ENCODE measurements at places on chromosomes 4 and X.

DNA sequence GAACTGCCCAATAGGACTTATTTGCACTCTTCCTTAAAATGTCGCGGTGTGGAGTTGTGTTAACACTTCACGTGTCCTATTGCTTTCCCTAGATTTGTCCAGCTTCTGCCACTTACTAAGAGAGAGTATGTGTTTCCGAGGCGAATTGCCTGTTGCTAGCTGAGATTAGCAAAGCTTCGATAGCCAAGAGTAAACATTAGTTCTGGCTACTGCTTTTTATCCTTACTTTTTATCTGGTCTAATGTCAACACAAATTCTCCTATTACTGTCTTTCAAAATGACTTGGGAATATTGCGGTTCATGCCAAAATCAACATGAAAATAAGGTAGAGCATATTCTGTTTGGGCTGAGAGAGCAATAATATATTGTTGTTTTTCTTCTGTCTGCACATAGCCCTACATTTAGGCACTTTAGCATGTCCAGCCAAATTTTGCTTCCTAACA, 90.4 kb upstream of the VEGFC start:
- no peak for DNase-seq

GRCh38 chr4:99966692-99967091, 16.6 kb upstream of the H2AZ1 start:
- DNase-seq: no peak

DNA sequence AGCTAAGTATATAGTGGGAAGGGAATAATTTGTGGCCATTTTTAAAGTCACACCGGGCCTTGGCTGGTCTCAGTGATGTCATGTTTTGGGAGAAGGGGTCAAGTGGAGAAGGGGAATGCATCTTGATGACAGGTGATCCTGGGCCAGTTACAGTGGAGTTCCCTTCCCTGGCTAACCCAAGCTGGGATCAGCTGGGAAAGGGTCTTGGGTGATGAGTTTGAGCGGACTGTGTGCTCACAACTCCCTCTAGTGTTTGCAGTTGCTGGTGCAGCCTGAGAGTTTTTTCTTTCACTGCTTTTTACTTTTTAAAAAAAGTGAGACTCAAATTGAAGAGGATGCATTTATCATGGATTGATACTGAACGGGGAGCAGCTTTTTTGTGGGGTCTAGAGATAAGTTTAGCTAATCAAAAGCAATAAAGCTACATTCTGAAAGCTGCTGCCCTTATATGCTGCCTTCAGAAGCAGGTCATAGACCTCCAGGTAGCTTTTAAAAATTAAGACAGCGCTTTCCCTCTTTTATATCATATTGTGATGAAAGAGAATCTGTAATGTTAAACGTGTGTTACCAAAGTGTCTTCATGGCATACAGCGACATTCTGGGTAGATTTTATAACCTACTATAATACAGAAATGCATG, 164.7 kb downstream of the DCLK2 start:
- DNase-seq: peak; percentile 17

GRCh38 chrX:153568451-153569011, 30.4 kb downstream of the CCNQ start:
- DNase-seq: no peak

- DNase-seq: no peak
Observed at GRCh38 chr4:153089742-153090141, 114.5 kb upstream of the TRIM2 start.

- DNase-seq: no peak
Observed at GRCh38 chr4:4762909-4763821, 96.3 kb upstream of the MSX1 start.

DNA sequence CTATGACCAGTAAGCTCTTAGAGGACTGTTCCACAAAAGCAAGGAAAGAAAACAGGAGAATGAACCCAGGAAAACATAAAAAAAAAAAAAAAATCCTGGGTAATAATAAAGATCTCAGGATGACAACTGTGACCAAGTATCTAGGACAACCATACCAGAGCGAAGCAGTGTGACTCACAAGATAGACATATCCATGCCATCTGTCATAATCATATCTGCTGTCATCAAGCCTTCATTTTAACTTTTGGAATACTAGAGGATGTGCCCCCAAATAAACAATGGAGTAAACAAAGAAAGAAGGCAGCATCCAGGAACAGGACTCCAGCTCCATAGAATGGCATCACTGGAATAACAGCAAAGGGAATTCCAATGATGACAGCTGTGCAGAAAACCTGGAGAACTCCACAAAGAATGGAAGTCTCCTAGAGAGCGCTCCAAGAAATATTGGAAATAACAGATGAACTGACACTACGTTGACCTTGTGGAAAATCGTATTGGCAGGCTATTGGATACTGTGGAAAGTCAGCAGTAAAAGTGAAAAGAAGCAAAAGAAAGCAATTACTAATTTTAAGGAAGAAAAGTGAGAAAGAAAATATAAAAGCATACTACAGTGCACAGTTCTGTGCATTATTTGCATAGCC, 35.3 kb downstream of the HPGDS start:
- DNase-seq: no peak

DNA sequence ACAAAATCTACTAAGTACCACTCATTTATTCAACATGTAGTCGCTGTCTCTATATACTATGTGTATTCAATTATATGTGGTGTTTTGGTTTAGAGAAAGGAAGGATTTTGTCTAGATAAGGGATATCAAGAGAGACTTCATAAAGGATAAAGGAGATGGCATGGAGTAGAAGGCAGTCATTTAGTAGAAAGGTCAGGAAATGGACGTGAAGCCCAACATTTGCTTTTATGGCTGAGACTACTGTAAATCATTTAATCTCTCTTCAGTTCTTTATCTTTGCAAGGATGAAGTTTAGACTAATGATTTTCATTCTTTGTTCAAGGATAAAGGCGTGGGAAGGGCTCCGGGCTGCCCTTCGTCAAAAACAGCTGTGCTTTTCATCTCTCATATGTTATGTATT, 25.2 kb downstream of the IL2 start:
- DNase-seq: no peak

- no peak for DNase-seq
Observed at GRCh38 chrX:24718771-24719170, 25.1 kb downstream of the POLA1 start.

GRCh38 chr4:152126238-152126637, 365.4 kb upstream of the GATB start:
- DNase-seq: no peak

DNA sequence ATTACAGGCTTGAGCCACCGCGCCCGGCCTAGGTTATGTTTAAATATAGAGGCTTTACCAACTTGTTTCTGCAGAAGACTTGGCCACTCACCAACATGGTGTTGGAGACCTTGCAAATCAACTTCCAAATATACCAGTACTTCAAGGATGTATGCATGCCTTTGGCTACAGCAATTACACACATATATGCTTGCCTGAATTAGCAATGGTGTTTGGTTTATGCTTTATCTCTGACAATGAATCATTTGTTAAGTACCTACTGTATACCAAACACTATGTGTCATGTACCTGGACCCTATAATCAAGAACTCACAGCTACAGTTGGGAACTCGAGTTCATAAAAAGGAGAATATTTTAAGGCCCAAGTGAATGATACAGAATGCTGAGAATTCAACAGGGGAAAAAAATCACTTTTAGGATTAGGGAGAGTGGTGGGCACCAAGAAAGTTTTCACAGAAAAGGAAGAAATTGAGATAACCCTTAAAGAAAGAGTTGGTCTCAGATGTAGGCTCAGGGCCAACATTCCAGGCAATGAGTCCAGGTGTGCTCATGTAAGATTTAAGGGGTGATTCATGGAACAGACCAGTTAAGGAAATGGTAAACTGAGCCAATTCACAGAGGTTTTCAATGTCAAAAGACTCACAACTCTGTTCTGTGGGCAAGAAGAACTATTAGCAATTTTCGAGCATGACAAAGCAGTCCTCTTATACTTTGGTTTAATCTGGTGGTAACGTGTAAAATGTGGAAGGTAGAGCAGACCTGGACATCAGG, 98.9 kb downstream of the BCOR start:
- no peak for DNase-seq

DNA sequence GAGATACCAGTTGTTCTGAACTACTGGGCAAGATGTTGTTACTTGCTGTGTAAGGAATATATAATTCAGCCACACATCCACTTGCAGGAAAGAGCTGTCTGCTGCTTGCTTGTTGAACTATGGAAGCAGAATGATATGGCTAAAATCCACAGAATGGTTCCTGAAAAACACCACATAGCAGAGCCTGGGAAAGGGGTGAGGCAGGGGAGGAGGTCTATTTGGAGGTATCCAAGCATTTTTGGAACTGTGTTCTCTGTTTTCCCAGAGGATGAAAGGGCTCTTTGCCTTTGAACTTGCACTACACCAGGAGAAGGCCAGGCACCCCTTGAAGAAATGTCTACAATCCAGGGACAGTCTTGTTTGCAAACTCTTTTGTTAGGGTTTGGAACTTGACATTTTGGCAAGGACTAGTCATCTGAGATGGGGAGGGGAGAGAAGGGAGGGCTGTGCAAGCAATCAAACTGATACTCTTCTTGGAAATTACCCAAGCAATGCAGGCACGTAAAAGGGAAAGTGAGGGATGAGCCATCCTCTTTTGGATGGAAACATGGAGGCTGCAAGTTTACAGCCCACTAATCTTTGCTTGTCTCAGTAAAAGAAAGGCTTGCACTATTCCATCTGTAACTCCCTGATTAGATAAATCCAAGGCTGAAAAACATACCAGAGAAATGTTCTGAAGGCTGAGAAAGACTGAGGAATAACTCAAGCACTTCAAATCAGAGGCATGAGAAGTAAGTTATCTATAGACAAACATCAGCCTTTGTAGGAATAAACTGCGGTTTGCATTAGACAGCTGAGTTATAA, 141.0 kb downstream of the TSPAN5 start:
- no peak for DNase-seq

DNA sequence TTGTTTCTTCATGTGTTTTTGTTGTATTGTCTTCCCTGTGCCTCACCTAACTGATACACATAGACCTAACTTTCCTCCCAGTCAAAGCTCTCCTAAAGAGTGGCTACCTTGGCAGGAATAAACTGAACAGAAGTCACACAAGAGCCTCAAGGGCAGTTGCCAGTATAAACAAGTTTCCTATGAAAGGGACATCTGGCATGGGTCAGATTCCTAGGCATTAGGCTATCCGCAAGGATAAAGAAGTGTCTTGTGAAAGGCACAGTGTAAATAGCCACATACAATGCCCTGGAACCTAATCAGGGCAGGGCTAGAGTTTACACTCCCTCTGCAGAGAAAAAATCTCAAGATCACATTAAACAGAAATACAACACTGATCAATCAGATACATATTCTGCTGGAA, 220.8 kb downstream of the SPANXN3 start:
- DNase-seq: peak; percentile 31

- DNase-seq: no peak
Observed at GRCh38 chr4:172095161-172095560, 282.0 kb downstream of the GALNTL6 start.

DNA sequence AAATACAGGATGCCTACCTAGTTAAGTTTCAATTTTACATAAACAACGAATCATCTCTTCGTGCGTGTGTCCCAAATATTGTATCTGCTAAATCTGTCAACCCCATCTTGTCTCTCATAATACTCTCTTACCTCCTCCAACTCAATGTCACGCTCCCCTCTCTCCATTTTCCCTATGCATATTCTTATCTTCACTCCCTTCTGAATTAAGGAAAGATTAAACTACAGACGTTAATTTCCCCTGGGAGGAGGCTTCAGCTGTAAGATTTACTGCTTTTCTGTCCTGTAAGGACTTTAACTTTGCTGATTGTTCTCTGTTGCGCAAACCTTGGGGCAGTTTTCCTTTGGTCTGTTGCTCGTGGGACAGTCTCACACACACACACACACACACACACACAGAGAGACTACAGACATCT, 455 bp upstream of the ABCB7 start:
- DNase-seq: no peak

DNA sequence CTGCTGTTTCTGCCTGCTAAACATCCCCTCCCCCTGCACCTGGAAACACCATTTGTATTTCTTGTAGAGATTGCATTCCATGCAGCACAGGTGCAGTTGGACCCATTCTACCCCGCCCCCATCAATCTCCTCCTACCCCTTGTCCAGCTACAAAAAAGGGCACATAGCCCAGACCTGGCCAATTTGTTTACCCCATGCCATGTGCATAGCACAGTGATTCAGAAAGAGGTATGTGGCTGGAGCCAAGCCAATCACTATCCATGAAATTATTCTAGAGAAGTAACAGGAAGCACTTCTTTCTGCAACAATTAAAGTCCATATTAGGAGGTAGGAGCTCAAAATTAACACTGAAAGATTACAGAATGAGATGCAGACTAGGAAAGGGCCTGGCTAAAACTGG, 20.2 kb upstream of the TMEM184C start:
- DNase-seq: peak; percentile 73

DNA sequence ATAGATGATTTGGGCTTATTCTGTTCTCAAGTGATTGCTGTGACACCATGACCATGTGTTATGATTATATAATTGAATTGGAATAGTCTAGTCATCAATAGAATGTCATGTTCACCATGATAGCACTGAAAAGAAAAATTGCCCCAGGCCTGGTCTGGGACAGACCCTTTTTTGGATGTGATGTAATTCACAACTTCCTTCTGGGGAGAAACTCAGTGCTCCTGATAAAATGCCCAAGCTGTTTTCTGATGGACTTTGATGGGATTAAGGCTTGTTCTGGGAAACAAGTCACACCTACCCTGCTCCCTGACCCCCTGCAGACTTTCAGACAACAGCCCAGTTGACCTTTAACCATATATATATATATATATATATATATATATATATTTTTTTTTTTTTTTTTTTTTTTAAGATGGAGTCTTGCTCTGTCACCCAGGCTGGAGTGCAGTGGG, 65.3 kb downstream of the RHOH start:
- DNase-seq: no peak

DNA sequence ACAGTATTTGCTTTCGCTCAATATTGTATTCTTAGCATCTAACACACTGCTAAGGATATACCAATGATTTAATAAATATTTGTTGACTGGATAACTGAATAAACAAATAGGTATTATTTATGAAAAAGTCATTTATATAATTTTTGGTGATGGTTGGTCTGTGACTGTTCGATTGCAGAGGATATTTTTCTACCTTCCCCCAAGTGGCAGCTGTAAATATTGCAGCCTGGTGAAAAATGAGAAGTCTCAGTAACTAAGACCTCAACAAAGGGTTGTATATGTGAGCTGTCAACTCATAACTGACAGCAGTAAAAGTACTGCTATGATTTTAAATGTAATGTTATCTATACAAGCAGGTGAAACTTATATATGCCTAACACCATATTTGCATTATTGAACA, 36.0 kb downstream of the HTR2C start:
- no peak for DNase-seq

- no peak for DNase-seq
Observed at GRCh38 chrX:926070-926469, 286.4 kb downstream of the CRLF2 start.

- peak; percentile 46 for DNase-seq
Observed at GRCh38 chr4:15654593-15655222, 449 bp downstream of the FBXL5 start.

- peak; percentile 30 for DNase-seq
Observed at GRCh38 chrX:143661286-143661685, 25.4 kb upstream of the SLITRK4 start.

DNA sequence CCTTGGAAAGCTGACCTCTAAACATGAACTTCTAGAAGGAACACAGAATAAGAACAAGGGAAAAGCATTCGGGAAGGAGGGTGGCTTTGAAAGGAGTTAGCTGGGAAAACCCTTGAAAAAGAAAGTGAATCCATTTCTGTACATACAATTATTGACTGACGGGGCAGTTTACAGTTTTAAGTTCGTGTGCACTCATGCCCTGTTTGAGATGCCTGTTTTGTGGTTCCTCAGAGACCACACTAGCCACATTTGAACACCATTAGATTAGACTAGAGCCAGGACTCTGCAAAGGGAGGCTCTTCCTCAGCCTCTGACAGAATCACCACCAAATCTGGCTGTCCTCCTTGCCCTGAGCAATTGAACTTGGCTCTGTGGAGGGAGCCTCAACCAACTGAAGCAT, 158.3 kb downstream of the PALLD start:
- no peak for DNase-seq

All from NCI-H1105 treated with DMSO at 0.1 percent for 48 hours (cell line).